ENCODE measurements at places on chromosomes 16 and 17.

DNA sequence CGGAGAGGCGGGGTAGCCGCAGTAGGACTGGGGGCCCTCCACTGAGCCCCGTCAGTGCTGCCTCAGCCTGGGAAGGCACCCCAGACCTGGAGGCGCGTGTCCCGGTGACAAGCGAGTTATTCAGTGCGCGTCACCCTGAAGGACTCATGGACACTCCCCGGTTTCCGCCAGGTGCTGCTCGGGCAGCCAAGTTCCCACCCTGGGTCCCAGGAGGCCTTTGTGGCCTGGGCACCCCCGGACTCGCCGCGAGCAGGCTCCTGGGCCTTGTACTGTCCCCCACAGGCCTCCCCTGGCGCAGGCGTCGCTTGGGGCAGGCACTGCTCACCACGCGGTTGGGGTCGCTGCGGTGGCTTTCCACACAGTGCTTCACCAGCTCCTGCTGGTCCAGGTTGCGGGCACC, 7.6 kb downstream of the RNF166 start:
- no peak for DNase-seq

DNA sequence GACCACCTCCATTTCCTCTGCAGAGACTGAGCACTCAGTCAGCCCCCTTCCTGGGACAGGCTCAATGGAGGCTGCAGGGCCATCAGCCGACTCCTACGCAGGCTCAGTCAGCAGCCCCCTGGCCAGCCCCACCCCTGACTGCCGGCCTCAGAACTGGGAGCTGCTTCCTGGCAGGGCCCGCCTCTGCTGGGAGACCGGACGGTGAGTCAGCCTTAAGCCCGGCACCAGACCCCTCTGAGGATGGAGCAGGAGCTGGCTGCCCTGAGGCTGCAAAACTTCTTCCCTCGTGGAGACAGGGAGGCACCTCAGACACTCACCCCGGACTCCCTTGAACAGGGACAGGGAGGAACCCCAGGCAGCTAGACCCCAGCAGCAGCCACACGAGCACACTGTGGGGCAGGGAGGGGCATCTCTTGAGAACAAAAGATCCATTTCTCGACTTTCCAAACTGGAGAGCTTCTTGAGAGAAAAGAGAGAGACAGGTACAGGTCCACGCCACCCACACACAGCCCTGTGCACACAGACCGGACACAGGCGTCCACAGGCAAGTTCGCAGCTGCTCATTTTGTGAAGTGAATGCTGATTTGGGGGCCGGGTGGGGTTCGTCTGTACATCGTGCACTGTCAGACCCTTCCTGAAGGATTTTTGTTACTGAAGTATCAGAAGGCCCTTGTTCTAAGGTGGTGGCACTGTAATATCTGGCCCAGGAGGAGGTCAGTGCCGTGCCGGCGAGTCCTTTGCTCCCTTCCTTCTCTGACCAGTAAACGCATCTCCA, 1.3 kb upstream of the TUBB3 start:
- DNase-seq, result peak; percentile 84

GRCh38 chr17:47883589-47884426, 12.2 kb upstream of the SP2 start:
- DNase-seq, result no peak

GRCh38 chr17:31452561-31453110, 61.2 kb downstream of the RAB11FIP4 start:
- DNase-seq, result no peak

GRCh38 chr17:63488851-63489250, 12.0 kb downstream of the ACE start:
- no peak for DNase-seq

- no peak for DNase-seq
Observed at GRCh38 chr16:9138021-9138680, 46.7 kb downstream of the HAPSTR1 start.

DNA sequence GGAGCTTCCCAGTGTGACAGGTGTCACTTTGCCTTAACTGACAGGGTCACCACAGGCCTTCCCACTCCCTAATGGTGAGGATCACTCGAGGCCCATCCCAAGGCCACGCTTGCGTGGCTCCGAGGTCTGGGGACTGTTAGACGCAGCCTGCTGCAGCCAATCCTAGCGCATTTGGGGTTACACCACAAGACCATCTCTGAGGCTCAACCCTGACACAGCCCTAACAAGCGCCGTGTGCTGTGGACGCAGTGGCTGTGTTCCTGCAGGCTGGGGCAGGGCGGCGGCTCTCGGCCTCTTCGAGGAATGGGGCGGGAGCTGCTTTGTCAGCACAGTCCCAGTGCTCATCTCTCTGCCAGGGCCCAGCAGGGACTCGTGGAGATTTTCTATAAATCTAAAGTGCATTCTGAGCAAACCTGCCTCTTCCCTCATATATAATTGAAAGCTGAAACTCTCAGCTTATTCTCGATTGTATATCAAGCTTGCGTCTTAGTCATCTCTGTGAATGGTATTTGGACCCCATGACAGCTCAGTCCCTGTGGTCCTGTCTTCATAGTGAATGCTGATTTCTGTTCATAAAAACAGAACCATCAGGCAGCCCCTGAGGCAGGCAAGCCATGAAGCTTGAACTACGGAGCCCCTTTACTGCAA, 65.8 kb upstream of the CHMP6 start:
- no peak for DNase-seq

DNA sequence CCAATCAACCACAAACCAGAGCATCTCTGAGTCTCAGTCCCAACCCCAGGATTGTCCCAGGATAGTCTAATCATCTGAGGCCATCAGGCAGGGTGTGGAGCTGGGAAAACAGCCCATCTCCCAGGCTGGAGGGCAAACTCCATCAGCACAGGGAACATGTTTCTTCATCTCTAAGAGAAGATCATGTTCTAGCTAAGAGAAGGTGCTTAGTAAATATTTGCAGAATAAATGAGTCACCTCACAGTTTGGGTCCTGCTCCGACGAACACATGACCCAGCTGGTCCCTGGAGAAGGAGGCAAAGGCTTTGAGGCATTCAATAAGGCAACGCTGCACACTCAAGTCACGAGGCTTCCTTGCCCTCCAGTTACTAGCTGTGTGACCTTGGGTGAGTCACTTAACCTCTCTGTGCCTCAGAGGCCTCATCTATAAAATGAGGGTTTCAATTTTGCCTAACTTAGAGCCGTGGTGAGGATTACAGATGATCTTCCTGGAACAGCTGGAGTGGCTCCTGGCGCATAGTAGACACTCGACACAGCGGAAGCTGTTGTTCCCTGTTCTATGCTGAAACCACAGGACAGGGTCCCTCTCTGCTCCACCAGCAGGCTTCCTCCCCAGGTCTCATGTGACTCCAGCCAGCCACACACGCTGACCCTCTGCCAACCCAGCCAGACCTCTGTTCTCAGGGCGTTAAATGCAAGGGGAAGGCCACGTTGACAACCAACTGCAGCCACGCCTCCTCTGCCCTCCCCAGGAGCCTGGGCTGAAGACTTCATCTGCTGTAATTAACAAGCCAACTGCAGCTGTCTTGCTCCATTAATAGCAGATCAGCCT, 10.3 kb upstream of the RPL38 start:
- DNase-seq, result peak; percentile 65

GRCh38 chr17:46736100-46736499, 82.4 kb downstream of the WNT3 start:
- no peak for DNase-seq

DNA sequence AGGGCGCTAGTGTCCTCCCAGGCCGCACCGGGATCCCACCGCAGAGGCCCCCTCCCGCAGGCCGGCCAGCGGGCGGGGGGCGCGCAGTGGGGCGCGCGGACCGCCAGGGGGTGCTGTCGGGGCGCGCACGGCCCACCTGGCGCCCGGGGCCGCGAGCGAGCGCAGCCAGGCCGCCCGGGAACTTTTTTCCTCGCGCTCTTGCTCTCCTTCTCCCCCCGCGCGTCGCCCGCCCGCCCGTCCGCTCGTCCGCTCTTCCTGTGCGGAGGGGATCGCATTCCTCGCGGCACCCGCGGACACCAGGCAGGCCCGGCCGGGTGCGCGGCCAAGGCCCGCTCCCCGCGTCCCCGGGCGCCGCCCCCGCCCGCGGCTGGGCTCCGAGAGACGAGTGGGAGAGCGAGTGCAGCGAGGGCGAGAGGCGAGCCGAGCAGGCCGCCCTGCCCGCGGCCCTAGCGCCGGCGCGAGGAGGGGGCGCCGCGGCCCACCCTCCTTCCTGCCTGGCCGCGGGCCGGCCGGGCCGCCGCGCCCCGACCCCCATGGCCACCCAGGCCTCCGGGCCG, at the start of gene RAI1:
Gene RAI1, plus strand, starts transcription at position 272 of the 557 bp plus-strand sequence. CDS start 111,491 bp downstream, outside the sequence.
- DNase-seq, result peak; percentile 92

GRCh38 chr17:60729854-60730253, 52.2 kb downstream of the BCAS3 start:
- DNase-seq, result peak; percentile 3

- DNase-seq, result no peak
Observed at GRCh38 chr17:31389657-31390381, 1.7 kb upstream of the RAB11FIP4 start.

DNA sequence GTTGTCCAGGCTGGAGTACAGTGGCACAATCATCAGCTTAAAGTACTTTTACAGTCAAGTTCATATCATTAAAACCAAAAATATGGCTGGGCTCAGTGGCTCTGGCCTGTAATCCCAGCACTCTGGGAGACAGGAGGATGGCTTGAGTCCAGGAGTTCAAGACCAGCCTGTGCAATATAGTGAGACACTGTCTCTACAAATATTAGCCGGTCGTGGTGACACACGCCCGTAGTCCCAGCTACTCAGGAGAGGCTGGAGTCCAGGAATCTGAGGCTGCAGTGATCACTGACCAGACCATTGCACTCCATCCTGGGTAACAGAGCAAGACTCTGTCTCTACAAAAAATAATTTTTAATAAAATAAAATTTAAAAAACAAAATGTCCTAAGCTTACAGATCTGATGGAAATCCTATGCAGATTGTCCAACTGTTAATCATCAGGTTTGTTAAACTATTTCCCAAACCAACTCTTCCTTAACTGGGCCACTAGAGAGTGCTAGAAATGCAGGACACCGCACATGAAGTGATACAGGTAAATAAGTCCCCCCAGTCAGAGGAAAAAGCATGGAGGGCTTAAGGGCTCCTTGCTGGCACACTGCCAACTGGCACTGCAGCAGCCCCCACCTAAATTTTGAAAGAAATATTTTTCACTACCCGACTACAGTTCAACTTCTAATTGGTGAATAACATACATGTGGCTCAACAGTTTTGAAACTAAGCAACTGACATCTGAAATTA, 2.8 kb downstream of the USP22 start:
- peak; percentile 70 for DNase-seq

- DNase-seq, result no peak
Observed at GRCh38 chr17:74097450-74098135, 105.9 kb upstream of the RPL38 start.

- no peak for DNase-seq
Observed at GRCh38 chr17:44719444-44719843, 11.0 kb downstream of the DBF4B start.

- no peak for DNase-seq
Observed at GRCh38 chr17:42071810-42072209, 21.4 kb upstream of the C17orf113 start.

DNA sequence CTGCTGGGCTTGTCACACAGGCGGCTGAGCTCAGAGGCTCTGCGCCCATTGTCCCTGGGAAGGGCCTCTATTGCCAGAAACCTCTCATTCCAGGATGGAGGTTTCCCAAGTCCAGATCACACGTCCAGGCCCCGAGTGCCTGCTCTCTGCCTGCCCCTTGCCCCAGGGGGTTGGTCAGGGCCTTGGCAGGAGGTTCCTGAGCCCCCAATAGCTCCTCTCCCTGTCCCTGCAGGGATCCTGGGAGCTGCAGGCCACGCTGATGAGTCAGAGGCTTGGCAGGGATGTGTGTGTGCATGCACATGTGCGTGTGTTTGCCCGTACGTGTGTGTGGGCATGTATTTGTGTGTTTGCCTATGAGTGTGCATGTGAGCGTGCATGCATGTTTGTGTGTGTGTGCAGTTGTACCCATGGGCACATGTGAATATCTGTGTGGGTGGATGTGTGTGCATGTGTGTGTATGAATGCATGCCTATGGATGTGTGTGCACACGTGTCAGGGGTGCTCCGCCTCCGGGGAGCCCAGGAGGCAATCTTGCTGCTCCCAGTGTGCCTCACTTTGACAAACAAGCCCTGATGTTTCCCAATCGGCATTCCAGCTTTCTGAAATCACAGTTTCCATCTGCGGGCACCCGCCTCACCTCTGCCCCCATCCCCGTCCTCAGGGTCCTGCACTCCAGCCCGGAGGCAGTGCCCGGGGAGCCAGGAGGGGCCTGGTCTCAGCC, 98.4 kb upstream of the GSE1 start:
- DNase-seq, result no peak

- peak; percentile 55 for DNase-seq
Observed at GRCh38 chr16:77273-77806, 685 bp upstream of the MPG start.

- no peak for DNase-seq
Observed at GRCh38 chr16:86618431-86619238, 40.3 kb downstream of the FOXL1 start.

DNA sequence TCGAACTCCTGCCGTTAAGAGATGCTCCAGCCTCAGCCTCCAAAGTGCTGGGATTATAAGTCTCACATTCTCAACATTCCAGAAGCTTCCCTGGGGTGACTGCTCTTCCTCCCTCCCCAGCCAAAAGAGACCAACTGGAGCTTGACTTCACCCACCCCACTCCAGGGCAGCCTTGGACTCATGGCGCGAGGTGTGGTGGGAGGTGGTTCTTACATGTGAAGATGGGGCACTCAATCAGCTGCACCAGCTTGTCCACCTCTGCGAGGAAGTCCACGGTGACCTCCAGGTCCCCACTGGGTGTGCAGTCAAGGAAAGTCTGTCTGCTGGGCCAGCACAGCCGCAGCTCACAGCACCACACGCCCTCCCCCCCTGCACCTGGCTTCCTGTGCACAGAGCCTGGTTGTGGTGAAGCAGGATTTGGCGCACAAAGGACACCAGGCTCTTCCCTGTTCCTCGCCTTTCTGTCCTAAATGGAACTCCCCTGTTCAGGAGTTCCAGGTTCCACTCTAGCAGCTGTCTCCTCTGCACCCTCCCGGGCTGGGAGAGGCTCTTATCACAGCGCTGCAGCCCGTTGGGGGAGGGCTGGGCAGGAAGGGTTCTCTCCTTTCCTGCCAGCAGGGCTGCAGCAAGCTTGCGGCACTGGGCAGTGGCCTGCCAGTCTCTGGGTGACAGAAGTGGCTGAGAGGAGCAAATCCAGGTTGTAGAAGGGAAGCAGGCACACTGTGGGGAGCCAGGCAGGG, 9.6 kb upstream of the MTSS2 start:
- DNase-seq, result no peak

GRCh38 chr16:89266521-89267134, 49.1 kb downstream of the ZNF778 start:
- DNase-seq, result no peak

GRCh38 chr17:80456465-80457235, 19.8 kb downstream of the NPTX1 start:
- DNase-seq, result no peak

- DNase-seq, result peak; percentile 81
Observed at GRCh38 chr17:16027708-16028584, 28.3 kb downstream of the TTC19 start.

GRCh38 chr16:29012913-29013553, 28.2 kb downstream of the LAT start:
- peak; percentile 76 for DNase-seq
